ENCODE measurements at places on chromosomes 7 and 10.

GRCh38 chr10:90968328-90969081 lies 47.6 kb upstream of the ANKRD1 start:
- no peak for DNase-seq

DNA sequence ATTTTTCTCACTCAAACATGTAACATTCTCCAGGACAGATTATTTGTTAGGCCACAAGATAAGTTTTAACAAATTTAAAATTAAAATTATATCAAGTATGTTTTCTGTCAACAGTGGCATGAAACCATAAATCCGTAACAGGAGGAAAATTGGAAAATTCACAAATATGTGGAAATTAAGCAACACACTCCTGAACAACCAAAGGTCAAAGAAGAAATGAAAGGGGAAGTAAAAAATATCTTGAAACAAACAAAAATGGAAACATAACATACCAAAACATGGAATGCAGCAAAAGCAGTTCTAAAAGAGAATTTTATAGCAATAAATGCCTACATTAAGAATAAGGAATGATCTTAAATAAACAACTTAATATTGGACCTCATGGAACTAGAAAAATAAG lies 147.3 kb downstream of the ZEB1 start:
- no peak for DNase-seq

DNA sequence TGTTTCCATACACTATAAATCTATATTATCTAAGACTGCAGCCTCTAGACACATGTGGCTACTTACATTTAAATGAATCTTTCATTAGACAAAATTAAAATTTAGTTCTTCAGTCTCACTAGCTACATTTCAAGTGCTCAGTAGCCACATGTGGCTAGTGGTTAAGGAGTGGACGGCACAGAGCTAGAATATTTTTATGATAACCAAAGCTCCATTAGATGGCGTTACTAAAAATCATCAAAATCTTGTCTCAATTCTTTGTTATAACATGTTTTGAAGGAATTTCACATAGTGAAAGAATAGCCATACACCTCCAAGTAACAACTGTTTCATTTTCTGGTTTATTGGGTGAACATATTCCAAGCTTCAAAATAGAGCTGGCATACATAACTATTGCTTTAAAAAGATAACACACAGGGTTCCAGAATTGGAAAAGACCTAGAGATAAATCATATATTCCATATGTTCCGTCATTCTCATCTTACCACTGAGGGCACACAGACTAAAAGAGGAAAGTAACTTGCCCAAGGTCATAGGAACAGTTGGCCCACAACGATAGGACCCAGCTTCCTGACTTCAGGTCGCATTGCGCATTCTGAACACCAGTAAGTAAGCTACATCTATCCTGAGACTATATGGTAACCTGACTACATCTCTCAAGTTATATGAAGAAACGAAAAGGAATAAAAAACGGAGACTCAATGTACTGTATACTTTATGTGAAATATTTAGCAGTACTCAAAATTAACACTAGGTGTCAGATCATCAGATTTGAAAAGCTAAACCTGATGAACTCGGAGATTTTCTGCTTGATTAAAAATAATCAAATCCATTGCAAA lies 66.6 kb downstream of the CAV1 start:
- no peak for DNase-seq

DNA sequence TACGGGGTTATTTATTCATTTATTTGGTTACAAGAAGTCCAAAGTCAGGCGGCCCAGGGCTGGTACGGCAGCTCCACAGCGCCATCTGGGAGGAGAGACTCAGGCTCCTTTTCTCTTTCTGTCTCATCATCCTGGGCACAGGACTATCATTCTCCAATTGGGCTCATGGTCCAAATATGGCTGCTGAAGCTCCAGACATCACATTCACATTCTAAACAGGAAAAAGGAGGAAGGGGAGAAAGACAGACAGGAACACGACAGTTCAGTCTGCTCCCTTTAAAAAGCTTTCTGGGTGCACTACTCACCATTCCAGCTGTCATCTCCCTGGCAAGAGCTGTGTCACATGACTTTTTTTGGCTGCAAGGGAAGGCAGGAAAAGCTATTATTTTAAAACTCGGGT lies 74.4 kb upstream of the PDZD8 start:
- DNase-seq, result no peak

DNA sequence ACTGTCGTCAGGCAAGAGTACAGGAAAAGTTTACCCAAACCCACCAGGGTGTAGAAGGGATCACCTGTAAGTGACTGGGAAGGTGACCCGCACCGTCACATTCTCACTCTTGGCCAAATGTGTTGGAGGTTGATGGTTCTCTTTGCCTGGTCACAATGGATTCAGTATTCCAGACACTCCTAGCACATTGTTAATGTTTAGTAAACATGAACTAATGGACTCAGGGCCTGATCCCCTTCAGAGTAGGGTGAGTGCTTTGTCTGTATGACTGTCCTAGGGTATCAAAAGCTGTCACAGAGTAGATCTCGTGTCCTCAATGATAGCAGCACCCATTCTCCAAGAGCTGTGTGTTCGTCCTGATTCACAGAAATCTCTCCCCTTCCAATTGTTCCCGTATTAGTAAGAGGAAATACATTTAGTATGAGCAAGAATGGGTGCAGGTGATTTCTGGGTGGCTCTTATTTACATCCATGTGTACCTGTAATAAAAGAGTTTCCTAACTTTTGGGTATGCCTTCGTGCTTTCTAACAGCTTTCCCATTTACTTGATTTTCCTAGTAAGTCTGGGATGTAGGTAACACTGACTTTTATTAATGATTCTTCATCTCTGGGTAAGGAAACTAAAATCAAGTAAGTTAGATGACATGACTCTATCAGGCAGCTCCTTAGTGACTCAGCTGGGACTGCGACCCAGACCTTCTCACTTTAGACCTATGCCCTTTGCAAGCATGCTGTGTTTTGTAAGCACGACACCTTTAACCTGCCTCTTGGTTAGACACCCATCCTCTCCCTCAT lies 4.7 kb downstream of the EEPD1 start:
- no peak for DNase-seq

- DNase-seq, result no peak
Measured at GRCh38 chr7:144255471-144255897, 9.1 kb downstream of the OR2A7 start.

DNA sequence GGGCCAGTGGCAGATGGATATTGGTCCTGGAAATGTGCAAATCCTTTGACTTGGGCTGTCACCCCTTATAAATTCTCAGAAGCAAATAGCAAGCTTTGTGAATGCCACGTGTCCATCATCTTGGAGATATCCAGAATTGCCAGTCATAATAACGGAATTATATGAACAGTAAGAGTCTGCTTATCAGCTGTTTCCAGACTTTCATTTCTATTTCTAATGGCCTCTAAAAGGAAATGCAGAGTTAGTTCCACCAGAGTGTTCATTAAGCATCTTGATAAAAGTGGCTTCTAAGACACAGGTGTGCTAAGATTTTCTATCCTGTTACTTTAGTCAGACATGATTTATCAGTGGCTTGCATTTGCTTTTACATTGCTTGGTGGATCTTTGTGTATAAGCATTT lies 87.4 kb downstream of the RAMP3 start:
- no peak for DNase-seq

DNA sequence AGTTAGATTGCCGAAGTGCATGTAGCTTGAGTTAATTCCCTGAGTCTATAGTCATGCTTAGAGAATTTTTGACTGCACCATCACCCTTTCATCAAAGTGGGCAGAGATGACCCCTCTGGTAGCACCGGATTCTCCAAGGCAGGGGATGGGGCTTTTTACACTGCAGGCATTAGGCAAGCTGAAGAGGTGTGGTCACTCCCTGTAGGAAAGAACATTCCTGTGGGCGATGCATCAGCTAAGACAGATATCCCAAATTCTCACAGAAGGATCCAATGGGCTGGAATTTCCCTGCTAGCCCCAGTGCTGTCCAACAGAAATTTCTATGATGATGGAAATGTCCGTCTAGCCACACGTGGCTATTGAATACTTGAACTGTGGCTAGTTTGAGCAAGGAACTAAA lies 118.2 kb downstream of the ADAM12 start:
- no peak for DNase-seq

- no peak for DNase-seq
Measured at GRCh38 chr7:80505900-80506500, 5.9 kb downstream of the GNAT3 start.

DNA sequence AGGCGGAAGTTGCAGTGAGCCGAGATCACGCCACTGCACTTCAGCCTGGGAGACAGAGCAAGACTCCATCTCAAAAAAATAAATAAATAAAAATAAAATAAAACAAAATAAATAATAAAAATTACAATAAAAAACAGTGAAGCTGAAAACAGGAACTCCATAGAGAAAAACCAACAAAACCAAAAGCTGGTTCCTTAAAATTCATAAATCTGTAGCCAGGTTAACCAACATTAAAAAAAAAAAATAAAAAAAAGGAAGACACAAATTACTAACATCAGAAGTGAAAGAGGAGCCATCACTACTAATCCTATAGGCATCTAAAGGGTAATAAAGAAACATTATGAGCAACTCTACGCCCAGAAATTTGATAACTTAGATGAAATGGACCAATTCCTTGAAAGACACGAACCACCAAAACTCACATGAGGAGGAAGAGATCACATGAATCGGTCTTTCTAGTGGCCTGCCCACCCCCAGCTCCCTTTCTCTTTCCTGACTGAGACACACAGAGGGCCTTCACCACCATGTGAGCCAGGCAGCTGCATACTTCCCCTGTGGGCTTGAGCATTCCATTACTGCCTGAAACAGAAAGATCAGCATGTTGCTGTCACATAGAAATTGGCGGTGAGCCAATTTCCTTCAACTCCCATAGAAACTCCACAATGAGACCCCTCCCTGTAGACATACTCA lies 208.7 kb downstream of the MAD1L1 start:
- no peak for DNase-seq

DNA sequence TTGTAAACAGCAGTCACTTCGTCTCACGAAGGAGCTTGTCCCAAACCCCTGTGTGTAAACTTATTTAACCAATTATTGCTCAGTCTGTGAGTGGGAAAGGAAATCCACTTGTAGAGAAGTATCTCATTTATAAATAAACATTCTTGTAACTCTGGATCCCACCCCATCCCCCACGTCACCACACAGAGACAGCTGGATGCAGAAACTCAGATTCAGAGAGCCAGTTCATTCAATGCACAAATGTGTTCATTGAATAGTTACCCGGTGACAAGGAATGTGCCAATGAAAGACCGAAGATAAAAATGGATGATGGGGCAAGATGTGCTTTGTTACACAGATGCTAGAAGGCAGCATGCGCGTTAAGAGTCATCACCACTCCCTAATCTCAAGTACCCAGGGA lies 8.3 kb upstream of the OCM start:
- no peak for DNase-seq

DNA sequence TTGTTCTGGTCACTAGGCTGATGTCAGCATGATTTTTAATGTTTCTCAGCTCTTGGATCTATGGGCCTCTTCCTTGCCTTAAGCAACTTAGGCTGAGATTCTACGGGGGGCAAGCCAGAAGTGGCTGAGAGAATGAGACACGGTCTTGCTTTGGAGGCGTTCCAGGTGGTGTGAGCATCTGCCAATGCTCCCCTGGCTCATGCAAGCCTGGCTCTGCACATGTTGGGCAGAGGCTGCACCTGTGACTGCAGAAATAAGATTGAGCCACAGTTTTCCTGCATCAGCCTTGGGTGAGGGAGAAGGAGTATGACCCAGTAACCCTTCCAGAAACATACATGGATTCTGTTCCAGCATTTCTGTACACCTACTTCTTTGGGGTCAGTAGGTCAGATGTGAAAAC lies 41.9 kb downstream of the C10orf120 start:
- no peak for DNase-seq

DNA sequence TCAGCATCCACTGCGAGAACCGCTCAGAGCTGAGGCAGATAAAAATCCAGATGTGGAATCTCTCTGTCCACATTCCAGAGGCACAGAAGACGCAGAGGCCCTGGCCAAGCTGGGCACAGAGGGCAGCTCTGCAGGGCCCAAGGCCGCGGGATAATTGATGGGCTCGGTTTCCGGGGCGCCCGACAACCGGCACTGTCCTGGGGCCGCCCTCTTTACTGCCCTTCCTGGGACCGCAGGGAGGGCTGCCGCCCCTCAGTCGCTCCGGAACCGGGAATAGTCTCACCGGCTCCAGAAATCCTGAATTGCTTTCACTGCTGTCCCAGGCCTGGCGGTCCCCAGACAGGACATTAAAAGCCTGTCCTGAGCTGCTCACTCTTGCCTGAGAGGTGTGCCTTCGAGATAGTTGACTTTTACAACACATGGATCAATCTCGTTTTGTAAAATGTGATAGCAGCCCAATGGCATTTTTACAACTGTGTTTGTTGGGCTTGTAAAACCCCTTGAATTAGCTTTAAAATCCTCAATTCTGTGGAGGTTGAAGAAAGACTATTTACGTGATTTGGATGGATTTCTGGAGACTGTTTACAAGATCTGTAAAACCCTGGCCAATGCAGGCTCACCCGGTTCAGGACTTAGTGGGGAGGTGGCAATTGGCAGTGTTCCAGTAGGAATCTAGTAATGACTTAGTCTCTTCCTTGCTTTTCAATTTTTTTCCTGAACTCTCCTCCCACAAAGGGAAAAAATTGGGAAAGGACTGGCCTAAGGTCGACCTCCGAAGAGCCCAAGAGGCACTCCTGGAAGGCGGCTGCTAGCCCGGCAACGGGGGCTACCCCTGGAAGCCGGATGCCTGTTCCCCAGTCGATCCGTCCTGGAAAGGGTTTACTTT lies 1.4 kb upstream of the HOXA6 start:
- DNase-seq, result no peak

DNA sequence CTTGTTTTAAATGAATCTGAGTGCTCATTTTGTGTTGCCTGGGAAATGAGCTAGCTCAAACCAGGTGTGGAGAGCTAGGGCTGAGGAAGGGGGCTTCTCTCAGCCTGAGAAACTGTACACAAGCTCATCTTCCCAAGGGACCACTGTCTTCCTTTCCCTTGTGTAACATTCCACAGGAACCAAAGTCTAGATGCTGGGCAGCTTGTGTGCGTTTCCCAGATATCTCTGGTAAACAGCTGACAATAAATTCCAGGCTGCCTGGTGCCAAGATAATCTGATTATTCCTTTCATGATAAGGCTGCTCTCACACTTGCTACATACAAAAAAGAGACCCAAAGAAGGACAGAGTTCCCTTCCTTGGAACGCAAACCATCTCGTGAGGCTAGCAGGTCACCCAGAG lies 33.1 kb upstream of the MKLN1 start:
- DNase-seq, result no peak

- DNase-seq, result no peak
Measured at GRCh38 chr10:7153750-7154149, 257.1 kb downstream of the SFMBT2 start.

GRCh38 chr10:50501924-50502452 lies 121.8 kb downstream of the SGMS1 start:
- no peak for DNase-seq

Data from CD4-positive, alpha-beta memory T cell (primary cell).